ENCODE measurements at places on chromosomes 7 and 10.
A peak's percentile ranks its signal among the peaks of the same experiment; 100 is the strongest.

DNA sequence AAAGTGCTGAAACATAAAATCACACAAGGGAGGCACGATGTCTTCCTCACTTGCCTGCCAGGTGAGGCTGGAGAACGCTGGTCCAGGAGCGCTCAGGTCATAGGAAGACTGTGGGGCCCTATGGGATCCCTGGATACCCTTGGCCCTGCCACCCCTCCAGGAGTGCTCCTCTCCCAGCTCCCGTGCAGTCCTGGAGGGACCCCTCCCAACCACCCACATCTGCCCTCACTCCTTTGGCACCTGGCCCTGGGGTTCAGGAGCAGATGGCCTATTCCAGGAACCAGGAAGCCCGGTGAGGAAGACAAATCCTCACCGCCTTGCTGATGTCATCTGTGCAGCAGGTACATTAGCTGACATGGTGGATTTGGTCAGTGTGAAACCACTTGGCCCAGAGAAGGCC, 3.7 kb upstream of the CXCL12 start:
- DNase-seq: no peak

- DNase-seq: no peak
Measured at GRCh38 chr10:71134732-71135211, 77.6 kb upstream of the UNC5B start.

DNA sequence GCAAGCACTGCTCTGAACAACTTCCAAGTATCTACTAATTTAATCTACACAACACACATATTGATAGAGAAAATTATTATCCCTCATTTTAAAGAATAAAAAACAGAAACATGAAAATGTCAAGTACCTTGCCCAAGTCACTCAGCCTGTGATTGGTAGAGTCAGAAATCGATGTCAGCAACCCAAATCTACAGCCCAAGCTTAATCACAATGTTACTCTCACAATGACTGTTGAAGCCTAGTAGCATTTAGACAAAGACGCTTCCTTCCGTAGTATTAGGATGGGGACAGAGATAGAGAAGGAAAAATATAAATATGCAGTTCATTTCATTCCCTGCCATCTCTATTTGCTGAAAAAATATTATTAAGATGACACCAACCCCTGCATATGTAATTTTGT, 242.5 kb downstream of the ELMO1 start:
- DNase-seq: no peak

GRCh38 chr10:125698481-125698998, 15.6 kb upstream of the TEX36 start:
- DNase-seq: no peak

- DNase-seq: no peak
Measured at GRCh38 chr7:44654255-44654796, 47.9 kb downstream of the OGDH start.

GRCh38 chr7:148866362-148866761, 17.7 kb downstream of the EZH2 start:
- DNase-seq: no peak

DNA sequence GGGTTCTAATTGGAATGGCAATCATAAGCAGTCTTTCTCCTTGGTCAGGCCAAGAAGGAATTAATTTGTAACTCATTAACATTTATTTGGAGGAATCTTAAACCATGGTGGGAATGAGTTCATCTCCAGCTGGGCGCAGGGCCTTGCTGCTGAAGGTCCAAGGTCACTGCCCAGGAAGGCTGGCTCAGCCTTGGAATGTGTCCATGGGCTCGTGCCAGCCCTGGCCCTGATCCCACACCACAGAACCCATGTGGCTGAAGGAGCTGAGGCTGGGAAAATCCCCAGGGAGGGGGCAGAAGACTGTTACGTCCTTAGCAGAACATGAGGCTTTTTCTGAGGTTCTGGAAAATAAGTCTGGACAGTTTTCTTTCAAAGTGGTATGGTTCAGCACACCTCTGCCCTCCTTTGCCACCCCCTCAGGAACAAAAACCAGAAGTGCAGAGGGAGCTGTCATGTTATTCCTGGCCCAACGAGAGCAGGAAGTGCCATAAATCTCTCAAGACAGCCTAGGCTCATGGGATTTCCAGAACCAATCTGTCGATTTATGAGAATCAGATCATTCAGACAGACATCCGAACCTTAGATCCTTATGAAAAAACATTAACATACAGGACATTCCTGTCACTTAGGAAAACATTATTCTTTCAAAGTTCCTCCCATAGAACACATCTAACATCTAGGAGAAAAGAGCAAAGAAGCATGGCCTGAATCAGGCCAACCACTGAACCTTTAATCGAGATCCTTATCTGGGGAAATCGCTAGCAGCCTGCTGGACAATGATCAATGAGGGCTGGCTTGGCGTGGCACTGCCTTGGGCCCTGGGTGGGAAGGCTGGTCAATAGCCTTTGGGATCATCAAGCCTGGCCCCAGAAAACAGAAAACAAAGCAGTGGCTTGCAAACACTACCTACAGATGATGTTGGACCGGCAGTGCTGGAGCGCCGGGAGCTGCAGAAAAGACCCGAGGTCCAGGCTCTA, 134.3 kb downstream of the TAX1BP1 start:
- no peak for DNase-seq

GRCh38 chr10:79320820-79321493, 26.3 kb upstream of the PPIF start:
- DNase-seq: no peak

- DNase-seq: no peak
Measured at GRCh38 chr7:17495655-17496394, 197.4 kb downstream of the AHR start.

DNA sequence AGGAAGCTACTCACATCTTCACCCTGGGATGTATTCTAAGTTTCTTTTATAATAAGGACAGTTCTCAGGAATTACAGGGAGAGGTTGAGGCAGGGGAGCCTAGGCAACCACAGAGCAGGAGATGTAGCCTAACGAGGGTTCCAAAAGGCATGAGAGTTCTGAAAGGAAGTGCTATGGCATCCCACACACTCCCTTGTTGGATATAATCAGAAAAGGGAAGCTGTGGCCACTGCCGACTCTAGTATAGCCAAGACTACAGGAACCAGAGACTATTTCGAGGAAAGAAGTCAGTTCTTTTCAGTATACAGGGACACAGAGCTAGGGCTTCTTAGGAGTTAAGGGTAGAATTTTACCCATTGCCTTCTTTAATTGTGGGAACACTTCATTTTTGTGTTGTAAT, 11.0 kb downstream of the PRR15 start:
- DNase-seq: no peak

DNA sequence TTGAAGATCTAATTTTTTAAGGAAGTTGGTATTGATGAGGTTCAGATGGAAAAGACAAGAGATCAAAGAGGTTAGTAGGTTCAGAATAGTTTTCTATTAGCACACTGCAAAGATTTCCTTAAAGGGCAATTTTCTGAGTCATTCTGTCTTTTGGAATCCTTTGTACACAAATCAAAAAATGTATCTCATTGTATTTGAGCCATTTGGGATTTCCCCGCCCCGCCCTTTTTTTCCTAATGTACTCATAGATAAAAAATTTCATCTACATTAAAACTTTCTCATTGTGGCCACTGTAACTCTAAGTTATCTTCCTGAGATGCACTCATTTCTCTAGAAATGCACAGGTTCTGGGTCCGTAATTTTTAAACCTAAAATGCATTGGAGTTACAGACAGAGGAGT, 12.1 kb downstream of the GIMAP6 start:
- DNase-seq: no peak

- no peak for DNase-seq
Measured at GRCh38 chr7:90850471-90850870, 254.3 kb downstream of the CDK14 start.

- no peak for DNase-seq
Measured at GRCh38 chr7:69763513-69763912, 165.2 kb downstream of the AUTS2 start.

GRCh38 chr7:74231232-74231590, 21.4 kb downstream of the LAT2 start:
- no peak for DNase-seq

GRCh38 chr10:78416031-78417011, 382.7 kb downstream of the RPS24 start:
- DNase-seq: no peak

GRCh38 chr7:105752671-105753275, 123.6 kb downstream of the ATXN7L1 start:
- no peak for DNase-seq

- no peak for DNase-seq
Measured at GRCh38 chr10:105925045-105925785, 1239.3 kb downstream of the SORCS1 start.

DNA sequence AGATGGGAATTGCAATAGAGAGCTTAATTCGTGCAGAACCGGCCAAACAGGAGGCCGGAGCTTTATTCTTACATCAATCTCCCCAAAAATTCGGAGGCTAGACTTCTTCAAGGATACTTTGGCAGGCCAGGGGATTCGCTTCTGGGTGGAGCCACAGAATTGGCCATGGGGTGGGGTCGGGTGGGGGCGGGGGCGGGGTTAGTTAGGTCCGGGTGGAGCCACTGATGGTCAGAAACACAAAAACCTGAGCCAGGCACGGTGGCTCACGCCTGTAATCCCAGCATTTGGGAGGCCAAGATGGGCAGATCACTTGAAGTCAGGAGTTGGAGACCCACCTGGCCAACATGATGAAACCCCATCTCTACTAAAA, 87.5 kb downstream of the SEPTIN14 start:
- no peak for DNase-seq

GRCh38 chr10:72260976-72261783, 12.5 kb upstream of the DDIT4 start:
- DNase-seq: peak; percentile 47

DNA sequence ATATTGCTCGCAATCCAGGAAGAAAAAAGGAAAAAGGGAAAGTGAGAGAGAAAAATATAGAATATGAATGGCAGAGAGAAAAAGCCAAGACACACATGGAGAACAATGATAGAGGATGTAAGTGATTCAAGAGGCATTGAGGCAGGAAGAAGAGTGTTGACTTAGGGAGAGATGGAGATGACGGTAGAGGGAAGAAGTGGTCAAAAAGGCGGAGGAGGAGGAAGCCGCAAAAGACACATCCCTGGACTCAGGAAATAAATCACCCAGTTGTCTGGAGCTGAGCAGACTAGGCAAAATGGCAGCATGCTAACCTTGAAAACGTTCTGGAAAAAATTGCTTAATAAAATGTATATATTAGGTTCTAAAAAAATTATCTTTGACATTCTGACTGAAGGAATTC, 17.7 kb upstream of the GPR37 start:
- DNase-seq: no peak

DNA sequence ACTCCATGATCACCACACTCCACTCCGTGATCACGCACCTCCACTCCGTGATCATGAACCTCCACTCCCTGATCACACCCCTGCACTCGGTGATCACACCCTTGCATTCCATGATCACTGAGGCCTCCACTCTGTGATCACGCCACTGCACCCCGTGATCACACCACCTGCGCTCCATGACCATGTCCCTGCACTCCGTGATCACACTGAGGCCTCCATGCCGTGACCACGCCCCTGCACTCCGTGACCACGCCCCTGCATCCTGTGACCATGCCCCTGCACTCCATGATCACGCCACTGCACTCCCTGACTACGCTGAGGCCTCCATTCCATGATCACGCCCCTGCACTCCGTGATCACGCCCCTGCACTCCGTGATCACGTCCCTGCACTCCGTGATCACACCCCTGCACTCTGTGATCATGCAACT, 27.1 kb downstream of the STK32C start:
- no peak for DNase-seq

DNA sequence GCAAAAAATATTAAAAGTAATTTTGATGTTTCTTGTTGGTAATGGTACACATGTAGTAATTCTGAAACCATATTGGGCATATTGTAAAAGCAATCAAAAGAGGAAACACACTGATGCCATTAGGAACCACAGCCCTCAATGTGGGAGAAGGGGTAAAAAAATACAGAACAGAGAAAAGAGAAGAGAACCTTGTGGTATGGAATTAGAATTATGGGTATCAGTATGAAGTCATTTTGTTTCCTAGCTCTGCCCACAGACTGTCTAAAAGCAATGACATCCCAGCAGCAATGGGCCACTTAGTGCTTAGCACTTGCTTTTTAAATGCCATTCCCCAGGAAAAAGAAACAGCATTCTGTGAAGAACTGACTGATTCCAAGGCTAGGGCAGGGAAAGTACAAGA, 61.5 kb downstream of the CPVL start:
- no peak for DNase-seq

DNA sequence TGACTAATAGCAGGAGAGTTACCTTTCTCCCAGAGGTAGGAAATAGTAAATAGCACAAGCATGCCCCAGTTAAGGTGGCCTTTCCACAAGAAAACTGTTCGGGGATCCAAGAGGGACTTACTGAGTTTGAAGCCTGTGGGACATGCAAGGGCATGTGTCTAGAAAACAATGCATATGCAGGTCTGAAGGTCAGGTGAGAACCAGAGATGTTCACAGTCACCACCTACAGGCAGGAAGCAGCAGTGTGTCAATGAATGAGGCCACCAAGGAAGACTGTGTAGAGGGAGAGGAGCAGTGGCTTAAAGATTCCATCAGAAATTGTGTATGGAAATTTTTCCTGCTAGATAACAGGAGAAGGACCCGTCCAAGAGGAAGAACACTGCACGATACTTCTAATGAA, 66.0 kb downstream of the CALD1 start:
- no peak for DNase-seq

GRCh38 chr7:131300572-131301466, 26.9 kb upstream of the MKLN1 start:
- DNase-seq: no peak

DNA sequence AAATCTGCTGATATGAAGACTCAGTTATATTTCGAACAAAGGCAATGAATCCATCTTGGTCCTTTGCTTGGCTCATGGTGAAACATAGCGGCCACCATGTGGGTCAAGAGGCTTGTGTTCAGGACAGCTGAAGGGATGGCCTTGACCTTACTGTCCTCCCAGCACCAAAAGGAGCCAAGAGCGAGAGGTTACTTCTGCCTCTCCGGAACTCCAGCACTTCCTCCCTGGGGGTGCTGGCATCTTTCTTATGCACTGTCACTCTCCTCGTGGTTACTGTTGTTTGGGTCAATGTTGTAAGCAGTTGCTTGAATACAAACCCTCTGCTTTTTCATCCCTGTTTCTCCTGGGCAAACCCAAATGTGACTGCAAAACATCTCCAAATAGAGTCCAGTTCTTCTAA, 100.6 kb downstream of the RBM20 start:
- DNase-seq: no peak
